Fibroblast of skin of abdomen (primary cell): ENCODE measurements at places on chromosomes 5 and 9.

GRCh38 chr5:107979291-107979690, 308.6 kb upstream of the EFNA5 start:
- no peak for DNase-seq

GRCh38 chr5:96259151-96259772, 173.8 kb downstream of the PCSK1 start:
- DNase-seq: no peak

DNA sequence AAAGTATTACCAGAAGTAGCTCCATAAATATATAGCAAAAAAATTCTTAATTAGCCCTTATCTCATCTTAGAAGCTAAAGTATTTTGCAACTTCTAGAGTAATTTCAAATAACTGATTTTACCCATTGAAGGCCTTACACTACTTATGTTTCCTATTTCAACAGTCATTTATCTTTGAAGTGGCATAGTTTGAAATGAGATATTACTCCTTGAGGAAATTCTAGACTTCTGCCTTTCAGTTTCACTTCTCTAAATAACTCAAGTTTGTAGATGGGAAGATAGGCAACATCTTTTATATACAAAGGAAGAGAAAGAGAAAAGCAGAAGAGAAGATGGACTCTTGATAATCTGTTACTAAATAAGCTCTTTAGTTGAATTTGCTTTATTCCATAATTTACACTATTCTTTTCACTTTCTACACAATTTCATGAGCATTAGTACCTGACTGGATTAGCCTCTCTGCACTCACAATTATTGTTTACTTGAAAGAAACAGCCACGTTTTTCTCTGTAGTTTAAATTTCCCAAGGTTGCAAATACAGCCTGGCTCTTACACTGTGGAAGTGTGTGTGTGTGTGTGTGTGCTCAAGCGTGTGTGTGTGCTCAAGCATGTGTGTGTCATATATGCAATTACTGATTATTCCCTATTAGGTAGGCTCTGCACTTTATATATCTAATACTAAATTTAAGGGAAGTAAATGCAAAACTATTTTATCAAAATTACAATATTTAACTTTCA, 60.6 kb upstream of the EMB start:
- DNase-seq: no peak

- no peak for DNase-seq
Measured at GRCh38 chr5:68261169-68261568, 45.6 kb downstream of the PIK3R1 start.

DNA sequence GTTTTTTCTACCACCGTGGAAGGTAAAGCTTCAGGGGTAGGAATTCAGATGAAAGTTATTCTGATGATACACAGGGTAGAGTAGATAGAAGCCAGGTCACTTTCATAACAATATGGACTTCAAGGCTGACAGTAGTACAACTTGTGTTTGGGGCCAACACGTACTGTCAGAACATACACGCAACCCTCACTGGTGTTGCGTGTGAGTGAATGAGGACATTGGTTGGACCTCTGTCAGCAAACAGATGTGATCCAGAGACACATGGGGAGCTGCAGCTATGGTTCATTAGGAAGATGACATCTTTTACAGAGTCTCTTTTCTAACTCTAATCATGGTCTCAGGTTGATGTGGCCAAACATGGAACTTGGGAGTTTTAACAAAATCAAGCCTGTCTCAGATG, 70.1 kb upstream of the MOCS2 start:
- no peak for DNase-seq

DNA sequence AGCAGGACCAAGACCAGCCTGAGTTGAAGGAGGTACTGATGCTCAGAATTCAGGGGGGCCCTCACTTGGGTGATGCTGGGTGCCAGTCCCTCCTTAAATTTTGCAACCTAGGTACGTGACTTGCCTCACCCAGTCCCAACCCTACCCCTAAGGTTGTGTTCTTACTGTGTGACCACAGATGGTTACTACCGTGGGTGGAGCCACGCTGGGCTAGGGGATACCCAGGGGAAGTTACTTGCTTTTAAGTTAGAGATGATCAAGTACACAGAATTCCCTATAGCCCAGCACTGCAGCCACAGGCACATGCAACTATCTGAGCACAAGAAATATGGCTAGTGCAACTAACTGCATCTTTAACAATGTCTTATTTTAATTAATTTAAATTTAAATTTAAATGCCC, 32.9 kb downstream of the NXNL2 start:
- no peak for DNase-seq

GRCh38 chr5:149237662-149238061, 34.0 kb upstream of the AFAP1L1 start:
- no peak for DNase-seq

GRCh38 chr9:133968966-133969617, 23.0 kb downstream of the VAV2 start:
- DNase-seq: no peak

DNA sequence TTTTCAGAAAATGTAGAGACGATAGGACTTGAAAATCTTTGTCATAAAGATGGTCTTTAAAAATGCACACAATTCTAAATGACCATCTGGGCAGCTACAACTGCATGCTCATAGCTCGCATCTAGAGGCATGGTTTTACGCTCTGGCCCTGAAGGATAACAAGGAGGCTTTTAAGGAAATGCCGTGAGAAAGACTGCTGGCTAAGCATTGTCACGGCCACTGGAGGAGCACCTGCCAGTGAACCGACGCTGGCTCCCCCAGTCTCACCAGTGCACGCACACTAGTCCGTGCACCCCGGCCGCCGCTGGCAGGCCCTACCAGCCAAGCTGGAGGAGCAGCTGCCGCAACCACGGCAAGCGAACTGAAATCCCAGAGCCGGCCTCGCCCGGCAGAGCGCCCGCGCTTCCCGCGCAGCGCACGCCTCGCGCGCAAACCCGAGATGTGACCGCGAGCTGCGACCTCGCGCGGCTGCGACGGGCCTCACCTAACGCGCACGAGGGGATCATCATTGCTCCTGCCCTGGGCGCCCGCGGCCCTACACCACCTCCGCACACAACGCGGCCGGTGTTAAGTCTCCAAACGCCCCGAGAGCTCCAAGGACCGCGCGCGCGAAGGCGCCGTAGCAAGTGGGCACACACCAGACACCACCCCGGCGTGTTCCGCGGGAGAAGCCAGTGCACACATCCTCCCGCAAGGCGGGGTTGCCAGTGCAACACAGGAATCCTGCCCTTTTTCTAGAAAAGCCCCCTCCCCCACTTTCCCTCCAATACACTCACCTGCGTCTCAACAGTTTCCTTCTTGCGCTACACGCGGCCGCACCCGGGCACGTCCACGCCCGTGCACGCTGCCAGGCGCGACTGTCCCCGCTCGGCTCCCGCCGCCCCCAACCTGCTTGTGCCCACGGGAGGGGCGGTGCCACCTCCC, 5.3 kb downstream of the ELAVL2 start:
- no peak for DNase-seq

DNA sequence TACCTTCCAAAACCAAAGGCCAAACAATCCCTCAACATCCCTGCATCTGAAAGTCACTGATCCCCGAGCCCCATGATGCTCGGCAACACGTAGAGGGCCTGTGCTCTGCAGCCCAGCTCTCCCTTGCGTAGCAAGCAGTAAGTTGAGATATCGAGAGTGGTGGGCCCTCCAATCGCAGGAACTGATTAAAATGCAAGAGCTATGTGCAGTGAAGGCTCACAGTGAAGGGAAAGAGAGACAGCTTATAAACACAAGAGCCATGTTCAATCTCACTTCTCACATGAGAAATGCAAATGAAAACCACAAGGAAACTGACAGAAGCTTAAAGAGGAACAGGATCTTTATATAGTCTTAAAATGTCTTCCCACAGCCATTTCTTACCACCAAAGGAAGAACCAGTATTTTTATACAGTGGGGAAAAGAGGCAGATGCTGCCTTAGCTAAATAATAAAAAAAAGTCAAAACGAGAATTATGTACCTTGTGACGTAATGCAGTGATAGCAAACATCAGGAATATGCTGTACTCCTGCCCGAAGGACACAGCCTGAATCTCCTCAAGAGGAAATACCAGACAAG, 24.6 kb downstream of the TTF1 start:
- no peak for DNase-seq

DNA sequence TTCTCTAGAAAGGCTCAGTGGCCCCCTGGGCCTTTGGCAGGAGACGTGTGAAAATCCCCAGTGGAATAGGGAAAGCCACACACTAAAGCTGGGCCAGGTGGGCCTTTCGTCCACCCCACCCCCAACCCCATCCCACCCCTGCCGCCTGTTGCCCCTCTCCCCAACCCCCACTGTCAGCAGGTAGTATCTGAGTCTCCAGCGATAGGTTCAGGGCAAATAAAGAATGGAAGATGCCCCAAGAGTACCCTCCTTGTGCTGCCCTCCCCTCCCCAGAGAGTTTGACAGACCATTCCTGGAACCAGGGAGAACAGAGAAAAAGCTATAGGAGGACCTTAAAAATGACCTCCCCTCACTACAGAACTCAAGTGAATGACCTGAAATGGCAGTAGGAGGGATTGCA, 36.7 kb upstream of the UBE2D2 start:
- no peak for DNase-seq

DNA sequence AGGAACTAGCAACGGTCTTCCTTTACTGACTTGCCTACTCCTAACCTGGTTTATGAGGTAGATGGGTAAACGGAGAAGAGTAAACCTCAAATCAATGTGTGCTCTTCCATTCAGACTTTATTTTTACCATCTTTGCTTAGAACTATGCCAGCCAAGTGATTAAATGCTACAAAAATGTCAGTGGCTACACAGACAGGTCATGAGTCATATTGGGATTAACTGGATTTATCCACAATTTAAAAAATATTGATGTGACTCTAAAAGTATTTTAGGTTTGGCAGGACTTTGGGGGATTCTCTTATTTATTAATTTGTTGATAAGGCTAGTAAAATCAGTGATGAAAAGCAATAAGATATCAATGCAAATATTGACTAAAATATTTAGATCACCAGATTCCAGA, 275.0 kb downstream of the PLK2 start:
- DNase-seq: peak; percentile 61

DNA sequence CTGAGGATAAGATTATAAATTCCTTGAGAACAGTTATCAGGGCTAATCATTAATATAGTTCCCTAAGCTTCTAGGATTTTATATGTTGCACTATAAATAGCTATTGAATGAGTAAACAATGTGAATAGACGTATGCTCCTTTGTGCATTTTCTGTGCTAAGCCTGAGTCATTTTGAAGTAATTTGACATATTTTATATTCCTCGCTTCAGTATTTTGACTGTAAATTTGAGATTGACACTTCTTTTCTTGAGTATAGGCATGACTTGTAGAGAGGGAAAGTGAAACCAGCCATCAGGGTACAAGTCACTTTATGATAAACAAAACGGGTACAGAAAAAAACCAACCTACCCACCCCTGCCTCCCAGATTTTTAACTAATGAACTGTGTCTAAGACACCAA, 367.7 kb upstream of the PRR16 start:
- peak; percentile 61 for DNase-seq

GRCh38 chr5:170418736-170419135, 29.6 kb upstream of the KCNMB1 start:
- no peak for DNase-seq

- peak; percentile 88 for DNase-seq
Measured at GRCh38 chr5:66164044-66164790, 20.1 kb downstream of the SREK1 start.

DNA sequence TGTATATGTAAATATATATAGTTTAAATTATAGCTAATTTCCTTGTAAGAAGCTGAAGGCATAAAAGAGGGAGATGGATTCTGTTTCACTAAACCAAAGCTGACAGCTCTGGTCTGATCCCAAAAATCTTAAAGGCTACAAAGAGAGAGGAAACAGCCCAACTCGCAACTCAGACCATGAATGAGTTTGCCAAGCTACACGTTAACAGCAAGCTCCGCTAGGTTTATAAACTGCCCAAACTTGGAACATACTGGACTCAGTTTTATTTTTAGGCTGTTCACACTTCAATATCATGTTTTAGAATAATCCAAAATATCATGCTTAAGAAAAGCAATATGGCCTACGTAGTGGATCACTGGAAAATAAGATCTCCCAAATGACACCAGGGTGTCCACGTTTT, 318.3 kb upstream of the RPS23 start:
- no peak for DNase-seq

DNA sequence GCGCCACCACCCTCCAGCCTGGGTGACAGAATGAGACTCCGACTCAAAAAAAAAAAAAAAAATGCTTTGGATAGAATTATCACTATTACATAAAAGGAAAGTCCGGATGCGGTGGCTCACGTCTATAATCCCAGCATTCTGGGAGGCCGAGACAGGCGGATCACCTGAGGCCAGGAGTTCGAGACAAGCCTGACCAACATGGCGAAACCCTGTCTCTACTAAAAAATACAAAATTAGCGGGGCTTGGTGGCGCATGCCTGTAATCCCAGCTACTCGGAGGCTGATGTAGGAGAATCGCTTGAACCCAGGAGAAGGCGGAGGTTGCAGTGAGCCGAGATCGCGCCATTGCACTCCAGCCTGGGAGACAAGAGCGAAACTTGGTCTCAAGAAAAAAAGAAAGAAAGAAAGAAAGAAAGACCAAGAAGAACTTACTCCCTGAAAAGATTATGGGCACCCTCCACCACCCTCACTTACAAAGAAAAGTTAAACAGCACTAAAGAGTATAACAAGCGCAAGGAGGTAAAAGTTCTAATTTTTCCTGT, 17.8 kb downstream of the CDKN2A start:
- no peak for DNase-seq

DNA sequence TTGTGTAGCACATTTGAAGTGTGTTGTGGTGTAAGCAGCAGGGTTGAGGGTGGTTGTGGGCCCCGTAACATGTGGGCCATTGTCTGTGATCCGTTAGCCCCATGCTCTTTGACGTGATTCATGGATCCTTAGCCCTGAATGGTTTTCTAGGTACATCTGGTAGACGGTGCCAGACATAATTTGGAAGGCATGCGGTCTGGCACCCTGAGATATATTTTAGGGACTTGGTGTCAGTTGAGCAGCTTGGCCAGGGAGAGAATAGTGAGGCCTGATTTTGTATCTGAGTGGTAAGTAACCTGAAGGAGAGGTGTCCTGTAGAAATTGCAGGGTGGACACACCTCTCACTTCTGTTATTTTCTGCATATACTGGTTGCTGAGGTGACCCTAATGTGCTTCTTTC, 10.9 kb downstream of the SH3GL2 start:
- DNase-seq: no peak

GRCh38 chr5:84478603-84479002, 93.9 kb upstream of the EDIL3 start:
- no peak for DNase-seq

DNA sequence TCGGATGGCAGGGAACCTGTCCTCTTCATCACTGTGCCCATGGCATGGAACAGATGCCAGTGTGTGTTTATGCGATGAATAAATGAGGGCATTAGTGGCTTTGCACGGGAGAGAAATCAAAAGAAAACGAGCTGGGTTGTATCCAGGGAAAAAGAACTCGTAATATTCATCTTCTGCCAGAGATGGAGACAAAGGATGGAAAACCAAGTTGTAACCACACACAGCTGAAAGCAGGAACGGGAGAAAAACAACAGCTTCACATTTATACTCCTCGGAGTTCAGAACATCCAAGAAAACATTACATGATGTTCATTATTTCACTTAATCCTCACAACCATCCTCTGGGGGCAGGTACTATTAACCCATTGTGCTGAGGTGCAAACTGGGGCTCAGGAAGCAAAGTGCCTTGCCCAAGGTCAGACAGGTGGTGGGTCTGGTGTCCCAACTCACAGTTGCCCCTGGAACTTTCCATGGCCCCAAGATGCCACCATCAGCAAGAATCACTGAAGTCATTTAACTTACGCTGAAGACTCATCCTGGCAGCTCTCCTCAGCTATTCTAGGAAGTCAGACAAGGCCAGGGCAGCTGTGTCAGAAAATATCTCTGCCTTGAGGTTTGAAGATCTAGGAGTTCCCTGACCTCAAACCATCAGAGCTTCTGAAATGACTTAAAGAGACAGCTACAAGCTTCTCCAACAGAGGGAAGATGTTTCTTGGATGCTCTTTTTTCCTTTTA, 250.4 kb downstream of the NSG2 start:
- DNase-seq: no peak
